ENCODE measurements at places on chromosomes 1 and 21. TPM values are rescaled to one million over a fixed set of nuclear protein-coding genes. Genes with fewer than 3 reads are reported as not detected.

Gene SLC45A3
- 7.6 TPM for total RNA-seq

Gene TMPRSS2
- 0.26 TPM for total RNA-seq

Gene CSMD2
- not detected for total RNA-seq

Gene ACTA1
- 0.18 TPM for total RNA-seq

Gene MEGF6
- total RNA-seq: 13.2 TPM

Gene LPAR3
- total RNA-seq: 0.35 TPM

Gene FCER1A
- total RNA-seq: not detected

Gene NUP133
- total RNA-seq: 18.0 TPM

Gene LDLRAD1
- total RNA-seq: not detected

Gene HP1BP3
- 109 TPM for total RNA-seq

Gene C1orf115
- 5.8 TPM for total RNA-seq

Gene GABRD
- 0.74 TPM for total RNA-seq

Gene PWP2
- total RNA-seq: 1.6 TPM

All from A549 treated with RU486 at 1 μM for 4 hours (cell line).